ENCODE measurements at places on chromosomes 6 and 20. TPM values are rescaled to one million over a fixed set of nuclear protein-coding genes. Genes with fewer than 3 reads are reported as not detected.

Gene HLA-DQA1
- 0.16 TPM for total RNA-seq

Gene MUC21
- total RNA-seq: not detected

Gene SEL1L2
- not detected for total RNA-seq

Gene BEND3
- total RNA-seq: 0.47 TPM

Gene TP53TG5
- total RNA-seq: not detected

Gene IRF4
- total RNA-seq: 0.63 TPM

Gene NR2E1
- total RNA-seq: not detected

Gene MSH5
- total RNA-seq: 2.7 TPM

Data from bronchial smooth muscle cell (primary cell).